ENCODE measurements at places on chromosomes 6 and 20.

DNA sequence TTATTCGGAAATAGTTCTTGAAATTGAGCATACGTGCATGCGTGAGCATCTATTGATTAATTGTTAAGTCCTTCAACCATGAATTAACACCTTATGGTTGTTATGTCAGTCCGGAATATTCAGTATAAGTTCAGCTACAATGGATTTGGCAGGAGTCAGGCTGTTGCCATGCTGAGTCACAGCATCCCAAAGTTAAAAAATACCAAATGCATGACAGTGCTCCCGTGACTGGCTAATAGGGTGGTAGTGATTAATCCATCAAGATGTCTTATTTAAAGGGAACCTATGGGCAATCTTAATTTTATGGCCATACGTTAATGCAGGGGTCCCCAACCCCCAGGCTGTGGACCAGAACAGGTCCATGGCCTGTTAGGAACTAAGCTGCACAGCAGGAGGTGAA, 10.5 kb downstream of the RAE1 start:
- DNase-seq, result peak; percentile 83

DNA sequence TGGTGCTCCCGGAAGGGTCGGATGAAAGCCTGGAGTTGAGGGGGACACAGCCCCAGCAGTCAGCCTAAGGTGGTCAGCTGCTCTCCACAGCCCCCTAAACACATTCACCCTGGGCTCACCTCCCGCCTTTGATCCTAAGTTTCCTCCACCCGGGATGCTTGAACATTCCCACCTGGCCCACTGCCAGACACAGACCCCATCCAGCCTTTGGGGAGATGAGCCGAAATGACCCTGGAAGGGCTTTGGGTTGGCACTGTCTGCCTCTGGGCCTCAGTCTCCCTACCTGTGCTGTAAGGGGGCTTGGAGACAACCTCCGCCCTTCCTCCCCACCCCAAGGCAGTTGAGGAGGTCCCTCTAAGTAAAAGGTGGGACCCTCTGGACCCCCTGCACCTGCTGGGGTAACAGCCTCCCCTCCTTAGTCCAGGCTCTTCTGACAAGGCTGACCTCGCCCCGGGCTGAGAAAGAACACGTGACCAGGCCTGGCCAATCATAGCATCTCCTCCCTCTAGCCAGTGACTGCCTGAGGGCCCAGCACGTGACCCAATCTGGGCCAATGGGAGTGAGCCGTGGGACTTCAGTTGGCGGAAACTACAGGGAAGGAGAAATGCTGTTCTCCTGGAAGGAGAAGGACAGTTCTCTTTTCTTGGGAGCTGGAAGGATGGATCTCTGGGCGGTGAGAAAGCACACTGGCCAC, 16.9 kb upstream of the UBE2V1 start:
- no peak for DNase-seq

GRCh38 chr6:124924333-124924759, 37.9 kb upstream of the RNF217 start:
- peak; percentile 26 for DNase-seq

- no peak for DNase-seq
Measured at GRCh38 chr6:11230158-11231107, 2.0 kb downstream of the NEDD9 start.

DNA sequence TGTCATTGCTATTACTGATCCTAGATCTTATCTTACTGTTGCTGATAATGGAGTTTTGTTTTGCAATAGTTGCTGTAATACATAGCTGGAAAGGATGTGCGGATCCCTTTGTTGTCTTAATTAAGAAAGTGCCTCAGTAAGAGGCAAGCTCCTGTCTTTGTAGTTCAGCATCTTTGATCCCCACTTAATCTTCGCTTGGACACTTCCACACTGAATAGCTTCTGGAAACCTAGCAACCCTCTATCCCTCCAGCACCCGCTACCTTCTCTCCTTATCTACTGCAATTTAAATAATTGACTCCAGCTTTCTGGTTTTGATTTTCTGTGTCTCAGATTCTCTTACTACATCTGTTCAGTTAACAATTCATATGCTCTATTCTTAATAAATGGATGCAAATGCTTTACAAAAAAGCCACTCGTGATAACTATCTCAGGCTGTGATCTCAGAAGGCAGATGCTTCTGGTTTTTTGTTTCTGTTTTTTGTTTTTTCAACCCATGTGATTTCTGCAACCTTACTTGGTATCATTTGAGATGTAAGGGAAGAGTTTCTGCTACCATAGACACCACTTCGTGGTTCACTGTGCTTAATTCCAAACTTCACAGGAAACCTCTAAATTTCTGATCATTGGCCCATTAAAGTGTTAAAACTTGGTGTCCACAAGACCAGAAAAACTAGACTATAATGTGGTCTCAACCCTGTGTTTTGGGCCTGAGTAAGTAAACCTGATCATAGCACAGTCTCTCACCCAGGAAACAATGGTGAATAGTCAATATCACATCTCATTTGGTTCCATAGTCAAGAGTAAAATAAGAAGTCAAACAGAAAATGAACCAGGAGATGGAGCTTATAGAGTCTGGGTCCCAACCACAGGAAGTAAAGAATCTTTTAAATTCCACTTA, 352.1 kb upstream of the SOX4 start:
- DNase-seq, result no peak

DNA sequence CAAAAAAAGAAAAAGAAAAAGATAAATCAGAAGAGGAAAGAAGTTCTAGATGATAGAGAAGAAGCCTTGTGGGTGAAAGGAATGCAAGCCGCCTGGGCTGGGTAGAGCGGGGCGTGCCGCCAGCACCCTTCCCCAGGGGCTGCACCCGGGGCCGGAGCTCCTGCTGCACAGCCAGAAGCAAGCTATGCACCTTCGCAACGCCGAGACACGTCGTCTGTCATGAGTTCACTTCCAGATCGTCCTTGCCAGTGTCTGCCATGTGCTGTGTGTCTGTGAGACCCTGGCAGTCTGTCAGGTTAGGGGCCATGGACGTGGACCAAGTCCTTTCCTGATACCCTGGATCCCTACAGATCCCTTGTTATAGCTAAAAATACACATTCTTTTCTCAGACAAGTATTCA, 25.5 kb upstream of the ADRM1 start:
- DNase-seq, result no peak

- DNase-seq, result no peak
Measured at GRCh38 chr6:74075896-74076295, 379.9 kb downstream of the CD109 start.

GRCh38 chr20:10649797-10650160, 24.0 kb downstream of the JAG1 start:
- no peak for DNase-seq

DNA sequence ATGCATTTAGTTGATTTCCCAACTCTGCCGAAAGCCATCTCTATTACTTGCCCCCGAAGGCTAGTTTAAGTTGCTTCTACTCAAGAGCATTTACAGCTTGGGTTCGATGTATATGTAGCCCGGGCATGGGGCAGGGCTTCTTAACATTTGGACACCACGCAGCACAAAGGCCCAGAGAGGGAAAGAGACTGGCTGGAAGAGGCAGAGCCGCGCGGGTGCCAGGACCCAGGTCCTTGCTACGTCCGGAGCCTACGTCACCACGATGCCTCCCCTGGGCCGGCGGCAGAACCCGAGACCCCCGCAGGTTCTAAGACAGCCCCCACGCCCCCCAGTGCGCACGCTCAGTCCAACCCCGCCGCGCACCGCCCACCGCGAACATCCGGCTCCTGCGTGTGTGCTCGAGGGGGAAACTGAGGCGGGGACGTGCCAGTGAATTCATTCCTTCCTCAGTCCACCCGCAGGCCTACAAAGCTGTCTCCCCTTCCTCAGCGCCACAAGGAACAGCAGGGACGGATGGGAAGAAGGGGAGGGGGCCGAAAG, 367 bp upstream of the PCIF1 start:
- peak; percentile 48 for DNase-seq

- DNase-seq, result no peak
Measured at GRCh38 chr6:33091957-33092356, 16.2 kb downstream of the HLA-DPB1 start.

DNA sequence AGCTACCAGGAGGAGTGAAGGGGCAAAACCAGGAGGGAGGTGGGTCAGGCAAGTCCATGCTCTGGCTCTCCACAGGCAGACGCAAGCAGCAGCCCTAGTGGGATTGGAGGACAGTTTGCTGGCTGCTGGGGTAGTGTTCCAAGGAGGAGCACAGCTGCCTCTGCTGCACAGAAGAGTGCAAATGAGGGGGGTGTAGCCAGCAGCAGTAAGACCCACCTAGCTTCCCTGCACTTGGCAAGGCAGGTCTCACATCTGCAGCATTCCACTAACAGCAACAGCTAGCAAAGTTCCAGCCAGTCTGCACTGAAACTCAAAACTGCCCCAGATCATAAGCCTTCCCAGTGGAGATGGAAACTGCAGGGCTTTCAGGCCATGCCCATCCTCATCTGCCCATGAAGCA, 405.0 kb downstream of the UTRN start:
- no peak for DNase-seq

DNA sequence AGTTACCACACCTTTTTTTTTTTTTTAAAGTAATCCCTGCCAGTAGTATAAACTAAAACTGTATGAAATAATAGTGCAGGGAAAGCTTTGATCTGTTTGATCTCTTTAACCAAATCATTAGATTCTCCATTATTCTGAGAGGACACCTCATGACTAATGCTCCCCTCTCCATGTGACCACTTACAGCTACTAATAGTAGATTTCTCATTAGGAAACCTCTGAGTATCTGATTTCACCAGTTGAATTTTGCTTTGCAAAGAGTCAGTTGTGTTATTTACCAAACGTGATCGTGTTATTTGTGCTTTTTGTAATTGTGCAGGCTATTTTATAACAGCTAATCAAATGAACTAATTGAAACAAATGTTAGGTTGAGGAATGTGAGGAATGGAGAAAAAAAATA, 12.5 kb downstream of the CASP8AP2 start:
- DNase-seq, result no peak

GRCh38 chr6:2531426-2532215, 219.1 kb downstream of the MYLK4 start:
- peak; percentile 94 for DNase-seq

DNA sequence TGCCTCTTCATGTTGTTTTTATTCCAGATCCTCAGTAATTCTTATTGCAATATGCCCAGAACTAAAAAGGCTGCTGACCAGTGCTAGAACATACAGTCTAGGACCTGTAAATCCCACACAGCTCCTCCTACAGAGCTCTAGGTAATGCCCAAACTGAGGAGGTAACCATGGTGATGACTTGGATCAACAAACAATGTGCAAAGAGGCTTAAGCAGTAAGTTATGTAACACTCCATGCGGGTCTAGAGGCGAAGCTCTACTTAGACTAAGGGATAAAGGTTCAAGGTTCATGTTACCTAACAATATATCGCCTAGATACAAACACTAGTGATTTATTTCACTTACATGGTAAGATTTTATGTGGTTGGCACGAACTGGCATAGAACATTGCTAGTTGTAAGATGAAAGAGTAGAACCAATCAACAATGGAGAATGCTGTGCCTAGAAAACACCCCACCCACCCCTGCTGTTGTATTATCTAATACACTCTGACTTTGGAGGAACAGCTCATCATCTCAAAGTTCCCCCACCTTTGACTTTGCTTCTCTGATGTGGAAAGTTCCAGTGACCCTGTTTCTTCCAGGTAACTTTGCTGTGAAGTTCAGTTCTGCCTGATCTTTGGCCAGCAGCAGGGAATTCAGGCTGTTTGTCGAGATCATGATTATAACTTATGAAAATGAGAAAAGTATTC, 242.4 kb downstream of the ALDH8A1 start:
- DNase-seq, result peak; percentile 44

GRCh38 chr6:2213086-2213485, 32.3 kb downstream of the GMDS start:
- no peak for DNase-seq

DNA sequence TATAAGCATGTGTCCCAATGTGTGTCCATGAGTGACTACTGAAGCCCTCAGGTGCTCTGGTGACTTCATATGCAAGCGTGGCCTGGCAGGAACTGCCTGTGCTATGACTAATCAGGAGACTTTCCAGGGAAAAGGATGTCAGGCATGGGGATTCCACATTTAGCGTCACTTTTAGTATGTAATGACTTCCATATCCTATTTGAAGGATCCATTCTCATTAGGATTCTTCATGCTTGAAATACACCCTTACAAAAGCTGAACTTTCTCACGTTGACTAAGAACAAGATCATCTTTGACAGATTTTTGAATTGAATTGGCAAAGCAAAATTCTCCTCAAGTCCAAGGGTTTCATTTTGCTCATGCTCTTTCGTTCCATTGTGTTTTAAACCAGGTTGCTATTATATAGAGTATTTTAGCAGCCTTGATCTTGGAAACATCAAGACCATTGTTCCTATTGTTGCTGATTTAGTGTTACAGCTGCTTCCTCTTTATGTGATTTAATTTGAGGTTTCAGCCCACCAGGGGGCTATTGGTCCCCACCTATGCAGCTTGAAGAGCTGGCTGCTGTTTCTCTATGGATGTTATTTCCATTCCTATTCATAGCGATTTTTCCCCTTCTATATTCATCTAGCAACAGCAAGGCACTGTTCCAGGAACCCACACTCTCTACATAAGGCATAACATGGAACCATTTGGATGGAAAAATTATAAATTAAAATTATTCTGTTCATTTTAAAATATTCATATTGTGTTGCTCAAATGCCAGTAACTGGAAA, 418.6 kb downstream of the CDKAL1 start:
- DNase-seq, result peak; percentile 60

- peak; percentile 77 for DNase-seq
Measured at GRCh38 chr20:60695226-60696000, 556.6 kb upstream of the CDH4 start.

GRCh38 chr6:170068496-170068895, 222.4 kb downstream of the DLL1 start:
- no peak for DNase-seq

DNA sequence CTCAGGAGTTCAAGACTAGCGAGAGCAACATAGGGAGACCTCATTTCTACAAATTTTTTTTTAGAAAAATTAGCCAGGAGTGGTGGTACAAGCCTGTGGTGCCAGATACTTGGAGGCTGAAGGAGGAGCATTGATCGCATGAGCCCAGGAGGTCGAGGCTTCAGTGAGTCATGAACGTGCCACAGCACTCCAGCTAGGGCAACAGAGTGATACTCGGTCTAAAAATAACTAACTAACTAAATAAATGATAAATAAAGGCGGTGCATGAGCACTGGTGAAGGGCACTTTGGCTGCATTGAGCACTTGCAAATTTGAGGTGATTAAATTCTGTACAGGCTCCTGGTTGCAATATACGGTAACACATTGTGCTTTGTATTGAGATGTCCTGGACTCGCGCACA, 13.5 kb downstream of the HLA-A start:
- no peak for DNase-seq

DNA sequence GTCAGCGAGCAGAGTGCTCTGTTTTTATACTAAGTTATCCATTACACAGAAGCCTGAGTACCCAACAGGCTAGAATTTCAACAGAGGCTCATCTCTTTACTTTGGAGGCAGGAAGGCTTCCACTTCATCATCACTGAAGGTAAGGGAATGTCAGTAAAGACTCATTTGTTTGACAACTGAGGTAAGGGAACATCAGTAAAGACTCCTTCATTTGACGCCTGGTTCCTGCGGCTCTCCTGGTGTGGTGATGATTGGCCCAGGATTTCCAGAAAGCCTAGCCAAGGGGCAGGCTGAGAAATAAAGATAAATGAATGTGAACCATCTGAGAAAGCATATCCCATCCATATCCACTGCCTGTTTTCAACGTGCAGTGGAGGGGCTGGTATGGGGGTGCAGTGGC, 244.6 kb upstream of the ECI2 start:
- DNase-seq, result no peak
